Activated CD4-positive, alpha-beta T cell treated with anti-CD3 and anti-CD28 coated beads for 36 hours (primary cell): ENCODE measurements at places on chromosomes 11 and 22. TPM values are rescaled to one million over a fixed set of nuclear protein-coding genes. Genes with fewer than 3 reads are reported as not detected.

Gene LMNTD2
- 4.9 TPM for total RNA-seq

Gene LDLRAD3
- 0.46 TPM for total RNA-seq

Gene KCTD14
- total RNA-seq: 0.21 TPM

Gene IFITM10
- 0.21 TPM for total RNA-seq

Gene BCO2
- total RNA-seq: 0.75 TPM

DNA sequence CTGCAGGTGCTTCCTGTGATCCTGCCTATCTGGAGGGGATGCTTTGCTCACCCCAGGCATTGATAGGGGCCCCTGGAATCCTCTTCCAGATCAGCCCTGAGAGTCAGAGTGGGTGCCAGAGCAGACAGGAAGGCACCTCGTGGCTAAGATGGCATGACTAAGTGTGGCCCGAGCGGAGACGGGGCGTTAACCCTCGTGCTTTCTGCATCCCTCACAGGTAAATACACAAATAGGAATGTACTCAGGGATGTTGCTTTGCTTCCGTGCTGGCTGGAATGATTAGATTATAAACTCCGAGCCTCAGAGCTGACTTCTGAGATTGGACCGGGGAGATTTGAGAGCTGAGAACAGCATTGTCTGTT, 312.7 kb upstream of the B3GAT1 start:
- no peak overlapping the region for H3K4me3 ChIP-seq
- H3K36me3 ChIP-seq: no peaks in the 10 kb centered on the region
- no peak overlapping the region for H3K27ac ChIP-seq
- DNase-seq: no peak
- H3K27me3 ChIP-seq: peaks cover 28% of the 10 kb centered on the region

DNA sequence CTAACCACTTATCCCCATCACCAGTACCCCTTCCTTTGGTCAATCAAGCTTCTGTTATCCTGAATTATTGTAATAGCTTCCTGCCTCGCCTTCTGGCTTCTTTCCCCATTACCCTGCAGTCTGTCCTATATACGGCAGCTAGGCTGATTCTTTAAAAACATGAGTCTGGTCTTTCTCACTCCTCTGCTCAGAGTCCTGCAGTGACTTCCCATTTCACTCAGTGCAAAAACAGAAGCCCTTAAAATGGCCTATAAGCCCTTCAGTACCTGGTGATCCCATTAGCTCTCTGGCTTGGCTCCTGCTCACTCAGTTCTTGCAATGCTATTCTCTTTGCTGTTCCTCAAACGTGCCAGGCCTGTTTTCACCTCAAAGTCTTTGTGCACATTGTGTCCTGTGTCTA, 58.4 kb downstream of the JRKL start:
- DNase-seq: no peak
- no peaks in the 10 kb centered on the region for H3K36me3 ChIP-seq
- no peak overlapping the region for H3K4me3 ChIP-seq
- no peaks in the 10 kb centered on the region for H3K4me1 ChIP-seq
- H3K27me3 ChIP-seq: peaks cover 5% of the 10 kb centered on the region
- no peak overlapping the region for H3K27ac ChIP-seq

- H3K27me3 ChIP-seq: peaks cover 12% of the 10 kb centered on the region
- no peak overlapping the region for H3K27ac ChIP-seq
- H3K4me1 ChIP-seq: no peaks in the 10 kb centered on the region
- no peak overlapping the region for H3K4me3 ChIP-seq
These were observed 165.8 kb upstream of the NARS2 start for GRCh38 chr11:78740199-78741071.

GRCh38 chr22:45664136-45664646, 7.4 kb upstream of the ATXN10 start:
- no peak for DNase-seq
- H3K27me3 ChIP-seq: peaks cover 17% of the 10 kb centered on the region
- no peak overlapping the region for H3K27ac ChIP-seq
- H3K36me3 ChIP-seq: no peaks in the 10 kb centered on the region
- H3K4me3 ChIP-seq: no peak overlapping the region
- no peaks in the 10 kb centered on the region for H3K4me1 ChIP-seq

- H3K36me3 ChIP-seq: peaks cover 52% of the 10 kb centered on the region
- no peak overlapping the region for H3K4me3 ChIP-seq
- H3K27me3 ChIP-seq: no peaks in the 10 kb centered on the region
These were observed 5.9 kb upstream of the B3GAT3 start for GRCh38 chr11:62627713-62628112.

DNA sequence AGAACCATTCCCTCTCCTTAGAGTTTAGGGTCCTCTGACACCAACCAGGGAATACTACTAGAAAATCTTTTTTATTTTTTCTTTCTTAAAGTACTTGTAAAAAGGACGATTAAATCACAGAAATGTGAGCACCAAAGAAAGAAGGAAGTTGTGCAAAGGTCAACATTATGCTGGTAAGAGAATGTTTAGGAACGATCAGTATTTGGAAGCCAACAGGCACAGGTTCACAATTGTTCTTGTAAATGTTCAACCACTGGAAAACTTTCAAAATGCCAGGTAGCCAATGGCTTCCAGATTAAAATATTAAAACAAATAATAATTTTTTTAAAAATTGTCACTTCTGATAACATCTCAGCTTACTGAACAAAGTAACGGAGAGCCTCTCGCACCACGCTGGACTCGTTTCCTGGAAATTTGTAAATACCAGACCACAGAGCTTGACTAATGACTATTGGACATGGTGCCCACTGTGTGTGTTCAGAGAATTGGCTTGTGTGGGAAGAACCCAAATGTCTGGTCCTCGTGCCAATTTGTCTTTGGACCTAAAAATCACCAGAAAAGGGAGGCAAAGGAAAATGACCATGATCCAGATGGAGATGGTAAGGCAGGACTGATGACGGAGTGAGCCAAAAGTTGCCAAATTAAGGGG, 20.8 kb downstream of the COMMD9 start:
- no peak for DNase-seq
- peaks cover 3% of the 10 kb centered on the region for H3K27me3 ChIP-seq
- no peaks in the 10 kb centered on the region for H3K4me1 ChIP-seq
- peaks cover 20% of the 10 kb centered on the region for H3K36me3 ChIP-seq
- no peak overlapping the region for H3K4me3 ChIP-seq

GRCh38 chr11:44319552-44320288, 9.8 kb upstream of the ALX4 start:
- H3K4me3 ChIP-seq: no peak overlapping the region
- peaks cover 80% of the 10 kb centered on the region for H3K27me3 ChIP-seq
- H3K36me3 ChIP-seq: no peaks in the 10 kb centered on the region

DNA sequence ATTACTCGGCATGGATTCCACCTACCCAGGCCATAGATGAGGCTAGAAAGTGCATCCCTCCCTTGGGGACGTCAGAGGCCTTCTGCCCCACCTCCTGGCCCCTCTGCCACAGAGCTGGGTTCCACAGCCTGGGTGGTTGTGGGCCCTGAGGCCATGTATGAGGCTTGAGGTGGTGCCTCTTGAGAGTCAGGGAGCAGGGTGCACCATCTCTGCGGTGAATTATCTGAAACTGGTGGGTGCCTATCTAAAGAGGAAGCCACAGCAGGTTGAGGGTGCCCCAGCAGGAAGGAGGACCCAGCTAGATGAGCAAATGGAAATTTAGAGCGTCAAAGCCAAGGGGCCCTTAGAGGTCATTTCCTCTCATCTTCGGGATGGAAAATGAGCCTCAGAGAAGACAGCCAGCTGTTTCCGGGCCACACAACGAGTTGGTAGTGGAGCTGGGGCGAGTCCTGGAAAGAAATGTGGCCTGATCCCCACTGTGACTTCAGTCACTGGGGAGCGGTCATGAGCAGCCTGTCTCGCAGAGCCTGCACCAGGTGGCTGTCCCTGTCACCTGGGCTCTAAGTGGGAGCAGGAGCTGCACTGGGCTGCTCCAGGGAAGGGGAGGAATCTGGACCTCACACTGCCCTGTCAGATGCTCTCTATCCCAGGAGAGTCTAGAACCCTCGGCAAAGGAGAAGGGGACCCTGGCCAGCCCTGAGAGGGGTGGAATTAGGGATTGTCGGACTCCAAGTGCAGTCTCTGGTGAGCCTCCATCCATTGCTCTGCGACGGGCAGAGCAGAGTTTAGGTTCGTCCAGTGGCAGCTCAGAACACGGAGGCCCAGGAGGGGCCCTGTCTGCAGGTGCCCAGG, 7.3 kb downstream of the ADORA2A start:
- no peaks in the 10 kb centered on the region for H3K27me3 ChIP-seq
- H3K27ac ChIP-seq: peak overlapping the region; percentile 99
- H3K36me3 ChIP-seq: peaks cover 49% of the 10 kb centered on the region

DNA sequence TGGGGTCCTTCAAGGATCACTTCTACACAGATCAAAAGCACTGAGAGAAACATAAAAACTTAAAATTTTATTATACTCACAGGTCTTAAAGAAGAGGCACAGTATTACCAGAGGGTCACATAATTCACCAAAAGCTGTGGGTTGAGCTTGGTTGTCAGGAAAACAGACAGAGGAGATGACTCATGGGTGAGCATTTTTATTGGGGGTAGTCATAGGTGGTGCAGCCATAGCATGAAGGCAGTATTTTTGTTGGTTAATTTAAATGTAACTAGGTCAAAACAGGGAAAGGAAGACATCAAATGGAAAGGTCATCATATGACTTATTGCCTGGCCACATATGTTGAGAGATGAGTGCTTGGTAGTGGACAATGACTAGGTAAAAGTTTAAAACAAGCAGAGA, 24.2 kb downstream of the OR5B17 start:
- no peak overlapping the region for H3K27ac ChIP-seq
- no peak overlapping the region for H3K4me3 ChIP-seq
- H3K27me3 ChIP-seq: peaks cover 13% of the 10 kb centered on the region
- no peak for DNase-seq
- no peaks in the 10 kb centered on the region for H3K4me1 ChIP-seq
- no peaks in the 10 kb centered on the region for H3K36me3 ChIP-seq

DNA sequence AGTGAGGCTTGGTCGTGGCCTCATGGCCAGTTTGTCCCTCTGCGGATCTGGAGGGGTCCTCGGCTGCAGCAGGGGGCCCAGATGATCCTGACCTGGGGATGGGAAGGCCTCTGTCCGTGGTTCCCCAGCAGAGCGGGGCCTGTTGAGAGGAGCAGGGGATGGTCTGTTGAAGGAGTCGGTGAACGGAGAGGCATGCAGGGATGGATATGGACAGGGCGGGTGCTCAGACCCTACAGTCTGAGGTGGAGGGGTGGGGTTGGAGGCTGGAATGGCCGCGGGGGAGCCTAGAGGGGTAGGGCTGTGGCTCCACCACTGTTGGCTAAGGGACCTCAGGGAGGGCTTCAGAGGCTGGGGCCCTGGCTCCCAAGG, 33.8 kb downstream of the RTN4R start:
- no peaks in the 10 kb centered on the region for H3K36me3 ChIP-seq
- H3K4me3 ChIP-seq: no peak overlapping the region
- DNase-seq: no peak
- H3K27ac ChIP-seq: no peak overlapping the region
- H3K27me3 ChIP-seq: no peaks in the 10 kb centered on the region
- H3K4me1 ChIP-seq: peaks cover under 1% of the 10 kb centered on the region

- H3K27ac ChIP-seq: no peak overlapping the region
- no peak for DNase-seq
- H3K36me3 ChIP-seq: no peaks in the 10 kb centered on the region
- no peaks in the 10 kb centered on the region for H3K4me1 ChIP-seq
These were observed 48.2 kb upstream of the CREB3L1 start for GRCh38 chr11:46229230-46229629.

DNA sequence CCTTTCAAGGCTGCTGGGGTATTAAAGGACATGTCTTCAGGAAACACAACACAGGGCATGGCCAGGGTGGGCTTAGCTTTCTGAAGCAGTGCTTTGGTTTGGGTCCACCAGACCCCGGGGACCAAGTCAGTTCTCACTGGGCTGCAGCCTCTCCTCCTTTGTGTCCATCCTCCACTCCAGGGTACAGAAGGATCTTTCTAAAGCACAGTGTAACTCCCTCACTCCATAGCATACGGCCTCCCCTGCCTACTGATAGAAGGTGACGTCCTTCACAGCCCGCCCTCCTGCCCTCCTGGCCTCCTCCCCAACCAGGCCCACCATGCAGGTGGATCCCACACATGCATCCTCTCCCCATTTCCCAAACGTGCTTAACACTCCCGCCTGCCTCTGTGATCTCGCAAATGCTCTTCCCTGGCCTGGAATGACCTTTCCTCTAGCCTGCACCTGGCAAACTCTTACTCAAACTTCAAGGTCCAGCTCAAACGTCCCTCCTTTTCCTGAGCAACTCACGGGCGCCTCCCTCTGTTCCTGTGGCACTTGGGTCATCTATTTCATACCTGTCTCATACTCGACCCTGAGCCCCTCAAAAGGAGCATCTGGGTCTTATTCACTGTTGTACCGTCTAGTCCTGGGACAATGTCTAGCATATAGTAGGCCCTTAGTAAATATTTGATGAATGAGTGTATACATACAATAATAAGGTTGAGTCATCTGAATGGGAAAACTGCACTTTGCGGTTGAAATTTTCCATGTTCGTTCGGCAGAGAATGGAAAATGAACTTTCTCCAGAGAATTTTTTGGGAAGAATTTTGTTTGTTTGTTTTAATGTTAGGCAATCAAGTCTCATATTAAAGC, 187.7 kb downstream of the EFCAB6 start:
- no peaks in the 10 kb centered on the region for H3K27me3 ChIP-seq
- H3K4me1 ChIP-seq: no peaks in the 10 kb centered on the region
- no peak for DNase-seq

DNA sequence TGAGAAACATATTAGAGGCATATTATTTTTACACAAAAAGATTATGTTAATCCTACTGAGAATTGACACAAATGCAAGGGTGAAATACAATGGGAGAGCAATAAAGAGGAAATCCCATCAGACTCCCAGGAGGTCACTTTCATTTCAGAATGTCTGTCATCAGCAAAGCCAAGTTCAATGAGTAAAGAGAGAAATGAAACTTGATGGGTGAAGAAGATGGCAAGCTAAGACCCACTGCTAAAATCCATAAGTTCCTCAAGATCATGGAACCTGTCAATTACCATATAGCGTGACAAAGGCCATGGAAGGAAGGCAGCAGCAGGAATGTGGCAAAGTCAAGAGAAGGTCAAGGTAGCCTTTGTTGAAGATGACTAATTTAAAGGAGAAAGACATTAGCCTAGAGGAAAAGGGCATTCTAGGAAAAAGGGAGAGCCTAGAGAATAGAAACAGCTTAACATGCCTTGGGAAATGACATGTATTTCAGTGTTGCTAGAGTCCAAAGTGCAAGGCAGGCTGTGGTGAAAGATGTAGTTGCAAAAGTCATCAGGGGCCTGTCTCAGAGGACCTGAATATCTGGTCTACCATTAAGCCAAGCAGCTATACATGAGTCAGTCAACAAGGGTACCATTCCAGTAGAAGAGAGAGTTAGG, 43.1 kb downstream of the FAM168A start:
- H3K4me3 ChIP-seq: no peak overlapping the region
- H3K27ac ChIP-seq: no peak overlapping the region
- peaks cover 9% of the 10 kb centered on the region for H3K36me3 ChIP-seq
- H3K4me1 ChIP-seq: peaks cover 18% of the 10 kb centered on the region

GRCh38 chr11:58914821-58915543, 24.3 kb upstream of the GLYATL1 start:
- no peaks in the 10 kb centered on the region for H3K36me3 ChIP-seq
- H3K4me3 ChIP-seq: no peak overlapping the region
- no peak for DNase-seq
- no peak overlapping the region for H3K27ac ChIP-seq
- H3K27me3 ChIP-seq: peaks cover 14% of the 10 kb centered on the region
- no peaks in the 10 kb centered on the region for H3K4me1 ChIP-seq
